ENCODE measurements at places on chromosomes 1 and 21.

DNA sequence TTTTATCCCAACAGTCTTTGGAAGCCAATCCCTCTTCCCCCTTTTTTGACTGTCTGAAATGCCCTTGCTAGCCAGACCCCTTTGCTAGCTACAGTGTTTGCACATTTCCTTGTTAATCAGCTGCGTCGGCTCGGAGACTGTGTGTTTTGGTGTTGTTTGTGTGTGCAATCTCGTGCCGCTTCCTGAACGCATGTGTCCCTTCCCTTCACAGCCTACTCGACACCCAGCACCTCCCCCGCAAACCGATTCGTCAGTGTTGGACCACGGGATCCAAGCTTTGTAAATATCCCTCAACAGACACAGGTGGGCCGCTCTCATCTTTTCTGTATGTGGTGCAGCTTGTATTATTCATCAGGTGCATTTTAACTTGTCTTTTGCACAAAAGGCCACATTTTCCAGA is 298.7 kb downstream of the TM2D1 start:
- DNase-seq = no peak

DNA sequence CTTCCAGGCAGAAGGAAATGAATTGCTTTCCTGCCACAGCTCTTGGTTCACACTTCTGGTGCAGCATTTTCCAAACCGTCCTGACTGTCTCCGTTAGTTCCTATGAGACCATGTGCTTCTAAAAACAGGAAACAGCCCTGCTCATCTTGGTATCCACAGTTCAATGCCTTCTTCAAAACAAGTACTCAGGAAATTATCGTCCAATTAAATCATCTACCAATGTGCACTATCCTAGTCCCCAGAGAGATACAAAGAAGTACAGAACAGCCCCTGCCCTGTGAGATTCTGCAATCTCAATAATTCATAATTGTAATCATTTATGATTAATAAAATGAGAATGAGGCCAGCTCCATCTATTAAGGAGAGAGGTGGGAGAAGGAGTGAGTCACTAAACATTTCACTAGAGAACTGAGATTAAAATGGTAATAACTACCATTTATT is 11.2 kb downstream of the CLEC20A start:
- no peak for DNase-seq

DNA sequence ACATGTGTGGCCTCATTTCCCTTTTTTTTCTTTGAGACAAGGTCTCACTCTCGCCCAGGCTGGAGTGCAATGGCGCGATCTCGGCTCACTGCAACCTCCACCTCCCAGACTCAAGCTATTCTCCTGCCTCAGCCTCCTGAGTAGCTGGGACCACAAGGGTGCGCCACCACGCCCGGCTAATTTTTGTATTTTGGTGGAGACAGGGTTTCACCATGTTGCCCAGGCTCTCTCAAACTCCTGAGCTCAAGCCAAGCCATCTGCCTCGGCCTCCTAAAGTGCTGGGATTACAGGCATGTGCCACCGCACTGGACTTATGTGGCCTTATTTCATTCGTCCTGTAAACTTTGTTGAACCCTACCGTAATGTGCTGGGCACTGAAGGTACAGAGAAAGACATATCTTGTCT is 569 bp upstream of the WARS2 start:
- DNase-seq = peak; percentile 55

- DNase-seq = no peak
Measured at GRCh38 chr21:41241341-41241740, 73.4 kb downstream of the BACE2 start.

DNA sequence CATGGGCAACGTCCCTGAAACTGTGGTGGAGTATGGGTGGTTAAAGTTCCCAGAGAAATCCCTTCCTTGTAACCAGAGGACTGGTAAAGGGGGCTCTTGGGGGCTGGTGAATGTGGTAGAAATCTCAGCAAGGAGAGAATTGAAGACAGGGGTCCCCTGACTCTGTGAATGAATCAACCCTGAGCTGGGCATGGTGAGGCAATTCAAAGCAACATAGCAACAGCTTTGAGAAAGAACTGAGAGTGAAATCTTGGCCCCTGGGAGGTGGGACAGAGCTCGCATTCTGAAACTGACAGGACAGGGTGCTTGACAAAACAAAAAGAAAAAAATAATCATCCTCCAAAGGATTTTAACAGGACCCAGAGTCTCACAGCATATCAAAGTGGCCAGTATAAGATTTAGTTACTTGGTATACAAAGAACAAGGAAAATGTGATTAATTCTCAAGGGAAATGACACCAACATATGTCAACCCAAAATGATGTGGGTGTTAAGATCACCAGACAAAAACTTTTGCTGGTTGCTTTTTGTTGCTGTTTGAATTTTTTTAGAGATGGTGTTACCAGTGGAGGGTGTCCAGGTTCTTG is 11.7 kb upstream of the SUMO3 start:
- no peak for DNase-seq

GRCh38 chr1:243848165-243848857 is 1.7 kb downstream of the AKT3 start:
- DNase-seq = peak; percentile 25

- no peak for DNase-seq
Measured at GRCh38 chr1:222010306-222010705, 268.4 kb upstream of the DUSP10 start.

GRCh38 chr1:205004351-205004750 is 38.7 kb upstream of the CNTN2 start:
- DNase-seq = no peak

DNA sequence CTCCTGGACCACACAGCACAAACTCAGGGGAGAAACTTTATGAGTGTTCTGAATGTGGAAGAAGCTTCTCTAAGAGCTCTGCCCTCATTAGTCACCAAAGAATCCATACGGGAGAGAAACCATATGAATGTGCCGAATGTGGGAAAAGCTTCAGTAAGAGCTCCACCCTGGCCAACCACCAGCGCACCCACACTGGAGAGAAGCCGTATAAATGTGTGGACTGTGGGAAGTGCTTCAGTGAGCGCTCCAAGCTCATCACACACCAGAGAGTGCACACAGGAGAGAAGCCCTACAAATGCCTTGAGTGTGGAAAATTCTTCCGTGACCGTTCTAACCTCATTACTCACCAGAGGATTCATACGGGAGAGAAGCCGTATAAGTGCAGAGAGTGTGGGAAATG is 22.5 kb downstream of the ZSCAN20 start:
- no peak for DNase-seq

DNA sequence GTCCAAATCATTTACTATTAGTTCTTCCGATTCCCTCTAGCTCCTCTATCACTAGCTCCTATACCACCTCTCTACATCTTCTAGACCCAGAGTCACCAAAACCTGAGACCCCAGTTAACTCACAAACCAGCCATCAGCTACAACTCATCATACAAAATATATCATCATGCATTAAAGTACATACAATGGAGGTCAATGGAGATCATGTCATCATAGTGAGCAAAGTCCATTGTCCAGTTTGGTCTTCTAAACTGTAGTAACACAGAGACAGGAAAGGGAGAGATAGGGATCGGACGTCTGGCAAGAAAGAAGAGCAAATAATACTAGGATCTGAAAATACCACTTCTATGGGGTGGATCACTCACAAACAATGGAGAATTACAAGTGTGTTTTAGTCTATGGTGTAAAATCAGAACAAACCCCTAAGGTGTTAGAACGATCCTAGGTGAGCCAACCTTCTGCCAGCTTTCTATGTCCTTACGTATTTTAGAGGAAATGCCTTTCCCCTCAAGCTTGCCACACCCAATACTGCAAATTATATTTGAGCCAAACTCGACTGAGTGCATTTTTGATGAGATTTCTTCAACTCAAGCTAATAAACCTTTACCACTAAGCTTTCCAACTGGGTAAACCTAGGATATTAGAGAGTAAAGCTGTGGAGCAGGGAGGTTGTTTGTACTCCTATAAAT is 3.9 kb downstream of the ADIPOR1 start:
- DNase-seq = no peak

DNA sequence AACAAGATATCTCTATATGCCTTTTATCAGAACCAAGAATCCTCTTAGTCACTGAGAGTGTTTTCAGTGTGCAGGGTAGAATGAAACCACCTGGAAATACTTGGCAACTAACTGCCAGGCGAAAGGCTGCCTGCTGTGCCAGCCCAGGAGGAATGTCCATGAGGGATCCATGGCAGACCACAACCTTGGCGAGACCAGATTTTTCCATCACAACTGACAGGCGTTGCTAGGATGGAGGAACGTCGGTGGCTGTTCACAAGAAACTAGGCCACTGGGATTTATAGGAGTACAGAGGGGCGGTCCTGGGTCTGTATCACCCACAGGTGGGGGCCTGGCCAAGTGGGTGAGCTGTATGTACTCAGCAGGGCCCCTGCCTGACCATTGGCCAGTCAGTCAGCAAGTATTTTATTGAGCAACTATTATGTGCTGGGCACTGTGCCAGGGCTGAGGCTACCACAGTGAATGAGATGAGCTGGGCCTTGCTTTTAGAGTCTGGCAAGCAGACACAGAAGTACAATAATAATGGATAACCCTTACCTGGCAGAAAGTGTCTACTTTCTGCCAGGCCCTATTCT is 199.4 kb downstream of the FOXD2 start:
- no peak for DNase-seq

DNA sequence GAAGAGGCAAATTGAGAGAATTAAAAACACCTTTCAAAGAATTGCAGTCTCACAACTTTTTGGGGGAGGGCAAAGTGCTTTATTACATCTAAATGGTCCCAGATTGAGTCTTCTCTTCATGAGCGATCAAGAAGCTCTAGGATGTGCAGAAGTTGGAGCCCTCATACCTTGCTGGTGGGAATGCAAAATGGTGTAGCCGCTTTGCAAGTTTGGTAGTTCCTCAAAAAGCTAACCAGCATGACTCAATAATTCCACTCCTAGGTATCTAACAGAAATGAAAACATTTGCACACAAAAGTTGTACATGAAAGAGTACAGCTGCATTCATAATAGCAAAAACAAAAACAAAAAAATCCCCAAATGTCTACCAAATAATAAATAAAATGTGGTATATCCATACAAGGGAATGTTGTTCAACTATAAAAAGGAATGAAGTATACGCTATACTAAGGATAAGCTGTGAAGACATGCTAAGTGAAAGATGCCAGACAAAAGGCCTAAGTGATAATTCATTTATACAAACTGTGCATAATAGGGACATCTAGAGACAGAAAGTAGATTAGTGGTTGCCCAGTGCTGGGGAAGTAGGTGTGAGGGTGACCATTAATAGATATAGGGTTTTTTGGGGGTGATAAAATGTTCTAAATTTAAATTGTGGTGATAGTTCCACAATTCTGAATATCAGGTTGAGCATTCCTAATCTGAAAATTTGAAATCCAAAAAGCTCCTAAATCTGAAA is 55.2 kb downstream of the SELENOF start:
- DNase-seq = no peak
